ENCODE measurements at places on chromosomes 5 and 9.

DNA sequence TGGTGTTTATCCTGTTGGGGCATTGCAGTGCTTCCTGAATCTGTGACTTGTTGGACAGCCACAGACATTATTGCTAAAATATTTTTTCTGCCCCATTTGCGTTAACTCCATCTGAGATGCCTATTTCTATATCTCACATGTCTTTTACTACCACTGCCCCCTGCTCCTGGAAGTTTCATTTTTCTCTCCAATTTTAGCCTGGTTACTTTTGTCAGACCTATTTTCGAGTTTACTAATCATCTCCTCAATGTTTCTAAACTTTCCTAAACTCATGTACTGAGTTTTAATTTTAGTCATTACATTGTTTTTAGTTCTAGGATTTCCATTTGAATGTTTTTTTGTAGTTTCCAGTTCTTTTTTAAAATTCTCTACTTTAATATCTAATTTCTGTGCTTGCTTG is 17.6 kb downstream of the HAPLN1 start:
- DNase-seq, result no peak

GRCh38 chr5:7398596-7399280 is 2.8 kb downstream of the ADCY2 start:
- DNase-seq, result no peak

DNA sequence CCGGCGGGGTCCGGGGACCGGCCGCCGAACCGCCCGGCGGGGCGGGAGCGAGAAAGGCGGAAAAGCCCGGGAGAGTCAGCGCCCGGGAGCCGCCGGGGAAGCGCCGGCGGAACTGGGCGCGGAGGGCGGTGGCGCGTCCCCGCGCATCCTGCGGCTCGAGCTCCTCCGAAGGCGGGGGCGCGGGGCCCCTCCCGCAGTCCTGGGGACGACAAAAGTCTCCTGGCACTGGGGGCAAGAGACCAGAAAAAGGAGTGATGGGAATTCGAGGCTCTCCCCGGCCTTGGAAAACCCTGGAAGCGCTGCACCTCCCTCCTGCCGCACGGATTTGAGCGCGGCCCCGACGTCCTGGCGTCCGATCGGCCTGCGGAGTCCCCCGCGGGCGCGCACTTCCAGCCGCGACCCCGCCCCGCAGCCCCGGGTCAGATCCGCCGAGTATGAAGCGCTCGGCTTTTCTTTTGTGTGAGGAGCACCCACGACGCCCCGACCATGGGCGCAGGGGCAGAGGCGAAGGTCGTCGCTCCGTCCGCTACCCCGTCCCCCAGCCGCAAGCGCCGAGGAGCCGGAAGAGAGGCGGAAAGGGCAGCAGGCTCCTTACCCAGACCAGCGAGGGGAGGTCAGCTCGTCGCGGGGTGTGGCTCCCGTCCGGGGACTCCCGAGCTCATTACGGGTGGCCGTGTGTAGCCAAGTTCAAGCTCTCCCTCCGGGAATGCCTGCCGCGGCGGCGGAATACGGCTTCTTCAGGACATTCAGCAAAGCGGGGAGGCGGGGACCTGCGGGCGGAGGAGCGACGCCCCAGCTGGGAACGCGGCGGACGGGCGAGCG is at the start of gene EPB41L4A:
EPB41L4A (minus strand) TSS at position 114 of the 822 bp plus-strand sequence. CDS start 238 bp downstream, outside the sequence.
- DNase-seq, result peak; percentile 13

DNA sequence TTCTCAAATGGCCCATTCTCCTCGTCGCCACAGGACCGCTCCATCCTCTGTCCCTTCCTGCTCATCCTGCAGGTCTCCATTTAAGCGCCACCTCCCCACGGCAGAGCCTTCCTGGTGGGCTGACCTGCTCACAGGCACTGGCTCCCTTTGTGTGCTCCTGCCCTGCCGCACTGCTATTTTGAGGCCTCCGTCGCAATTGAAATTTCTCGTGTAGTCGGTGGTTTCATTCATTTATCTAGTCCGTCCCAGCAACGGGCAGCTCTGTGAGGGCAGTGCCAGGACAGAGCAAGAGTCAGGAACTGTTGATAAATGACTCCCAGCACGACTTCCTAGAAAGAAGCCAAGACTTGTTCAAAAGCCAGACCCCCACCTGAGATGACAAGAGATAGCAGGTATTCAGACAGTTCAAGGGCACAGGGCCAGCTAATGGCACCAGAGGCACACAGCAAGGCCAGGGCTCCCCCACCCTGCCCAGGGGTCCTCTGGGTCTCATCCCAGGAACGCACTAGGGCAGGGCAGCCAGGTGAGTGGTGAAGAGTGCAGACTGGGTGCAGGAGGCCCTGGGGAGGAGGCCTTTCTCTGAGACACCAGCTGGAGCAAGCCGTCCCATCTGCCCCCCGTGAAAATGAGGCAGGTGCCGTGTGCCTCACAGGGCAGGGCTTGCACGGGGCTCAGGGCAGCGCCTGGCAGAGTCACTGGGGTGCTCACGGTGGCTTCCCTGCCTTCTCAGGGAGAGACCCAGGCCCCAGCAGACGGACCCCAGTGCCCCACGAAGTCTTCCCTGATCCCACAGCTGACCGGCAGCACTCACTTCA is 36.9 kb downstream of the FAM78A start:
- no peak for DNase-seq

GRCh38 chr5:30867711-30868110 is 325.8 kb upstream of the CDH6 start:
- no peak for DNase-seq

DNA sequence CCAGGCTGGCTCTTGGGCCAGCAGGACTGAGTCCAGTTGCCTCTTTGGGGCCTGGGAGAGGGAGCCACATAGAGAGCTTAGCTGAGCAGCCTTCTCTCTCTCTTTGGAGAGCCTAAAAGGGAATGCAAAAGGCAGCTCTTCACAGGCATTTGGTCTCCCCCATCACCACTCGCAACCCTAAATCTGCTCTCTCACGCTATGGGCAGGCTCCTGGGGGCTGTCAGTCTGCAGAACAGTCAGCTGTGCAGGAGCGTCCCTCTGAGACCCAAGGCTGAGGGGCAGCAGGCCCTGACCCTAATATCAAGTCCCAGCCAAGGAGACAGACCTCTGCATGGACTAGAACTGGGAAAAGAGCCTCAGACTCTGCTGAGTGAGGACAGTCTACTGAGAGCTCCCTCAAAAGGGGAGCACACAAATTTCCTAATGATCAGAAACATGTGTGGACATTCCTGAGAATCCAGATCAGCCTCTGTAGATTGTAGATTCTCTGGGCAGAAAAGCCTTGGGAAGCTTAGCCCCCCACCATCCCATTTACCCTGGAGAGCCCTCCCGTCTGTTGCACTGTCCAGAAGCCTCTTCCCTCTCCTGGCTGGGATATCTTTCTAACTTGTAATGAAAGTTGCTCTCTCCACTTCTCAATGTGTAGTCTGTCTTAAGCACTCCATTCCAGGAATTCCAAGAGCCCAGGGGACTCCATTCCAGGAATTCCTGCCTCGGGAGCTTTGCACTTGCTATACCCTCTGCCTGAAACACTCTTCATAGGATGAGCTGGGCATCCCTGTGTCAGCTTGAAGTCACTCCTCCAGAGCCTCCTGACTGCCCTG is 79.4 kb downstream of the FAM114A2 start:
- no peak for DNase-seq

DNA sequence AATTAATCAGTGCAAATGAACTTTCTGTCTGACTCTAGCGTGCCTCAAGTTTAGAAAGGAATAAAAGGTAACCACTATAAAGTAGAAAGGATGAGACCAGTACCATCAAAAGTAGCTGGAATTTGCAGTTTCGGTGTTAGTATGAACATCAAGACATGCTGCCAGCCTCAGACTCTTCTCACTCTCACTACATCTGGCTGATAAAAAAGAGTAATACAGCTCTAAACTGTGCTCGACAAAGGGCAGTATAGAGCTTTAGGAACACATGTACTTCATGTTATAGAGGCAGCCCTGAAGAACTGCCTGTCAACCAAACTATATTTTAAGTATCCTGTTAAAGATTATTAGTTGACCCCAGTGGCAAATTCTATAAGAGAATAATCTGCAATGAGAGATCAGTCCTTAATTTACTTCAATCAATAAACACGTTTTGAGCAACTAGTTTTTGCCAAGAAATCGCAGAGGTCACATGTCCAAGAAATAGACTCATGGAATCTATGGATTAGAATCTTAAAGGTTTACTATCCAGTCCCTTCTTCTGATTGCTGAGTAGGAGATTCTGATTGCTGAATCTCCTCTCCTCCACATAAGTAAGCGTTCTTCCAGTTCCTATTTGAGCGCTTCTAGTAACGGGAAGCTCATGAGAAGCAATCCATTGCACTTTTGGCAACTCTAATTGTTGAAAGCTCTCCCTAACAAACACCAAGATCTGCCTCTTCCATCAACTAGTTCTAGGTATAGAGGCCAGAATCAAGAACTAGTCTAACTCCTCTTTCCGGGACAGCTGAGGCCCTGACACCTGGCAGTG is 941 bp downstream of the XPA start:
- DNase-seq, result no peak

- DNase-seq, result no peak
Measured at GRCh38 chr5:147168578-147169327, 66.1 kb upstream of the STK32A start.

DNA sequence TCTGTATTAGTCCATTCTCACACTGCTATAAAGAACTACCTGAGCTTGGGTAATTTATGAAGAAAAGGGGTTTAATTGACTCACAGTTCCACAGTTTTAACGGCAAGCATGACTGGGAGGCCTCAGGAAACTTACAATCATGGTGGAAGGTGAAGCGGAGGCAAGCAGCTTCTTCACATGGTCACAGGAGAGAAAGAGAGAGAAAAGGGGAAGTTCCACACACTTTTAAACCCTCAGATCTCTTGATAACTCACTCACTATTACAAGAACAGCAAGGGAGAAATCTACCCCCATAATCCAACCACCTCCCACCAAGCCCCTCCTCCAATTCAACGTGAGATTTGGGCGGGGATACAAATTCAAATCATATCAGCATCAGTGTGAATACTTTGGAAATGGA is 133.4 kb upstream of the SLC30A5 start:
- no peak for DNase-seq

DNA sequence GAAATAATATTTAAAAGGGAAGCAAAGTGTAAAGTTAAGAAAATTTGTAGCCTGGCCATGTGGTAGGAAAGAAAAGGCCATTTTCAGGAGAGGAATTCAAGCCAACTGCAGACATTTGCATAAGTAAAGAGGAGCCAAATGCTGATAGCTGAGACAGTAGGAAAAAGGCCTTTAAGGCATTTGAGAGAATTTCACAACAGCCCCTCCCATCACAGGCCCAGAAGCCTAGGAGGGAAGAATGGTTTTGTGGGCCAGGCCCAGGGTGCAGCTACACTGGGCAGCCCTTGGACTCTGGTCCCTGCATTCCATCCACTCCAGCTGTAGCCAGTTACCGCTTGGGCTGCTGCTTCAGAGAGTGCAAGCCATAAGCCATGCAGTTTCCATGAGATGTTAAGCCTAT is 1556.8 kb downstream of the EFNA5 start:
- no peak for DNase-seq

DNA sequence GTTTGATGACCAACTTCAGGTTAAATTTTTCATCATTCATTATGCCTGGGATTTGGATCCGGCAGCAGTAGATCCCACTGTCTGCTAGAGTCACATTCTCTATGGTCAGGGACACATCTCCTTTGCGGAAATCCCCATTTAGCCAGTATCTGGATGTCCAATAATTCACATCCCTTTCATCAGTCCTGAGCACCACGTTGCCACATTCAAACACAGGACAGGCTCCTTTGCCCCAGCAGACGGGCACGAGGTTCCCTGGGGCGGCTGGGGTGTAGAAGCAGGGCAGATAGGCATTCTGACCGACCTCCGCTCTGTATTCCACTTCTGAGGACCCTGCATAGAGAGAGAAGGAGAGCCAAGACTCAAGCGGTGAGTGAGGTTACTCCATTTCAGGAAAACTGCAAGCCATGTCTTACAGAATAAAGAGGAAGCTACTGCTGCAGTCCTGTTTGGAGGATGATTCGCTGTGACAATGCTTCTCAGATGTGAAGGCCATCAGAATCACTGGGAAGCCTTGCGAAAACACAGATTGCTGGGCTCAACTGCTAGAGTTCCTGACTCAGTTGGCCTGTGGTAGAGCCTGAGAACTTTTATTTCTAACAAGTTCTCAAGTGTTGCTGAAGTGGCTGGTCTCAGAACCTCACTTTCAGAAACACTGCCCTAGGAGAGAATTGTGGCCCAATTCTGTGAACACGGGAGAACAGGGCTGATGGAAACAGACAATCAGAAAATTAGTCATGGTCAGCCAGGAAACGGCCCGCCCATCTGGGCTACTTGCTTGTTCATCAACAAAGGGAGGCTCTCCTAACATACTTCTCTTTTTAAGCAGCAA is 2.0 kb downstream of the HAVCR2 start:
- no peak for DNase-seq

DNA sequence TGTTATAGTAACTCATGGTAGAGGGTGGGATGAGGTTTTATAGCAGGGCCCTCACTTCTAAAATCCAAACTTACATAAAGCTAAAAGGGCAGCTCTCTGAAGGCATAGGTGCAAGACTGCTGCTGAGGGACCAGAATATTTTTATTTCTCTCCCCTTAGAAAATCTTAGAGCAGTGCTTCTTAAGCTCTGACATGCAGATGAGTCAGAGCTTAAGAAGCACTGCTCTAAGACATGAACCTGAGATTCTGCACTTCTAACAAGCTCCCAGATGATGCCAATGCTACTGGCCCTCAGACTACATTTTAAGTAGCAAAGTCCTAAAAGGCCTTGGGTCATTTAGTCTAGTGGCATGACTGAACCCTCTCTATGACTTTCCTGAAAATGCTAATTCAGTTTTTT is 97.6 kb upstream of the SPRY4 start:
- no peak for DNase-seq

- DNase-seq, result no peak
Measured at GRCh38 chr9:137276473-137277328, 825 bp upstream of the TOR4A start.

DNA sequence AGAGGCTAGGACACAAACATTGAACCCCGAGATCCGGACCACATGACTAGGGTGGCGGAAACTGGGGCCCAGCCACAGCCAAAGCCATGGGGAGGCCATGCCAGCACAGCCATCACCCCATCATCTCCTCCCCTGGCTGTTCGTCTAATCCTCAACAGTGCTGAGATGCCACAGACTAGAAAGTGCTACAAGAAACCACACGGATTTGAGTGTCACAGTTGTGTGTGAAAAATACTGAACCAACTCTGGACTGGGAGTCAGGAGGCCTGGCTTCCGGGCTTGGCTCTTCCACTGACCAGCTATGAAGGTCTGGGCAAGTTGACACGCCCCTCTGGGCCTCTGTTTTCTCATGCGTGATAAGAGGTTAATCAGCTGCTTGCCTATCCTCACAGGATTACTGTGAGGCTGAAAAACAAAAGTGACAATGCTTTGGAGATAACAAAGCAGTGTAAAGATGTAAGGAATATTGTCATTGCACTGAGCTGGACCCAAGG is 38.8 kb upstream of the SHB start:
- DNase-seq, result no peak

GRCh38 chr9:82188817-82189216 is 200.2 kb downstream of the SPATA31D1 start:
- DNase-seq, result no peak

DNA sequence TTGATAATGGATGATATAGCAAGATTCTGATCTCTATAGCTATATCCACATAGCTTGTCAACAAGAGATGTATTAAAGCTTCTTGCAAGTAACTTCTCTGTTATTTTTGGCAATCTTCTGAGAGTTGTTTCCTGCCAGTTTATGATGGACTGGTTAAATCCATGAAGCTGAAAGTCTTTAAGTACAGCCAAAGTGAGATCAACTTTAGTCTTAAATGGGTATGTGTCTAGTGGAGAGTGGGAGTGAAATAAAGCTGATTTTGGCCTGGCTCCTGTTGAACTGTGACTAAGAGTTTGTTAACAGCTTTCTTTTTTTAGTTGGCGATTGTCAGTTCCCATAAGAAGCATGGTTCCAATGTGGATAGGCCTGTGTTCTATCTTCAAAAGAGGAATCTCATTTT is 350.9 kb upstream of the PCSK5 start:
- no peak for DNase-seq

- DNase-seq, result no peak
Measured at GRCh38 chr9:124869466-124869985, 7.6 kb downstream of the ARPC5L start.
